Endothelial cell of umbilical vein (primary cell): ENCODE measurements at places on chromosomes 1 and 21. TPM values are rescaled to one million over a fixed set of nuclear protein-coding genes. Genes with fewer than 3 reads are reported as not detected.

DNA sequence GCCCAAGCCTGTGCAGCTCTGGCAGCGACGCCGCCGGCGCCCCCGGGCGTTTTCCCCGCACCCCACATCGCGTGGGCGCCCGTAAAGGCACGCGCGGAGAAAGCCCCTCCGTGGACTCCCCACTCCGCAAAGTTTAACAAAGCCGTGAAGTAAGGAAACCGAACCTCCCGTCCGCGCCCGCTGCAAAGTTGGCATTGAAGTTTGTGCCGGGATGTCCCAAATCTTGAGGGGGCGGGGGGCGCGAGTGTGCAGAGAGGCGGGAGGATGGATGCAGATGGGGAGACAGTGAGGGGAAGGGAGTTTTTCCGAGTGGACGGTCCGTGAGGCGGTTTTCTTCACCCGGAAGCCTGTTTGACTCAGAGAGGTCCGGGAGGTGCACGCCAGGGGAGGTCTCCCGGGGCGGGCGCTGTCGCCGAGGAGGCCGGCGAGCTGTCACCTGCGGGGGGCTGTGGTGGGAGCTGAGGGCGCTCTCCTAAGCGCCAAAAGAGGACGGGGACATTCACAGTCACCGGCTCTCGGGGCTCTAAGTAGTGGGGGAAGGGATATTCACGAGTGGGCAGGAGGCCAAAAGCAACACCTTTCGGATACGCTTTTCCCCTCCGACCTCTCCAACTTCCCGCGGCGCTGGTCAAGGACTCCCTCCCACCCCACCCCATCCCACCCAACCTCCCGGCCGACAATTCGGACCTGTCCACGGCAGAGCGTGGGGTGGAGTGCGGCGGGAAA, 1.3 kb downstream of the WLS start:
- no peak for DNase-seq

GRCh38 chr1:189431447-189431846, 1046.2 kb downstream of the BRINP3 start:
- no peak for DNase-seq

GRCh38 chr1:60978421-60979357, 103.7 kb upstream of the NFIA start:
- DNase-seq: peak; percentile 69

GRCh38 chr1:15008783-15009729, 144.5 kb upstream of the TMEM51 start:
- DNase-seq: peak; percentile 90

DNA sequence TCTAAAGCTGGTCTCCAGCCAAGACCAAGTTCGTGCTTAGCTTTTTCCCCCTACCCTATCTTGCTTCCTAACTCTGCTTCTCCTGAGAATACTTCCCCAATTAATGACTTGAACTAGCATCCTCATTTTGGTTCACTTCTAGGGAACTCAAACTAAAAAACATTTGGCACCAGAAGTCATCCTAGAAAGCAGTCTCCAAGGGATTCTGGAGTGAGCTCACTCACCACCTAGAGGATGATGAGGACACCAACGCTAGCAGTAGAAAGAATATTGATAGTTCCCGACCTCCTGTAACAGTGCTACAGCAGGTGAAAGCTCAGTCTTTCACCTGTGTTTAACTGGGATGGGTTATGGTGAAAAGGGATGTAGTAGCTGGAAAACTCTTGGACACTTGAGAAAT, 4.7 kb upstream of the PSMB2 start:
- DNase-seq: no peak

- DNase-seq: peak; percentile 1
These were observed 973.5 kb upstream of the B3GALT2 start for GRCh38 chr1:194159941-194160340.

DNA sequence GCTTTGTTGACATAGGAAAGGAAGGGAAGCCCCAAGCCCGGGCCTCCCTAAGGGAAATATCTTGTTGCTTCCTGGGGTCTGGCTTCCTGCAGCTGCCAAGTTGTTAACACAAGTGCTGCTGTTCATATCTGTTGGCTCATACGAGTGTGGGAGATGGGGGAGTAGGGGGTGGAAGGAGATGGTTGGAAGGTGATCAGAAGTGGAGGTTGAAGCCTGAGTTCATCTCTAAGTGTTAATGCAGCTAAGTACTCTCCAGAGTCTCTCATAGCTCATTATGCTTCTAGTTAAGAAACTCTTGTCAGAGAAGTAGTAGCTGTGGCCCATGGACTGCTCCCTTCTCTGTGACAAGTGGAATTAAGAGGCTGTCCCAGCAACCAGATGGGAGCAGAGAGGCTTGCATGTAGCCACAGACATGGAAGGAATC, 319.2 kb upstream of the SPAG17 start:
- no peak for DNase-seq

DNA sequence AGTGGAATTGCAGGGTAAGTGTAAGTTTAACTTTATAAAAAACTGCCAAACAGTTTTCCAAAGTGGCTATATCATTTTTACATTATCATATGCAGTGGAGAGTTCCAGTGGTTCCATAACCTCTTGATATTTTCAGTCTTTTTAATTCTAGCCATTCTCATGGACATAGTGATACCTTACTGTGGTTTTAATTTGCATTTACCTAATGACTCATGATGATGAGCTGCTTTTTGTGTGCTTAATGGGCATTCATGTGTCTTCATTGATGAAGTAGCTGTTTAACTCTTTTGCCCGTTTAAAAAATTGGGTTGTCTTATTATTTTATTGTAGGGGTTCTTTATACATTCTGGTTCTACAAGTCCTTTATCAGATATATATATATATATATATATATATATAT, 29.4 kb downstream of the SNX27 start:
- DNase-seq: no peak

- no peak for DNase-seq
These were observed 53.2 kb downstream of the CHML start for GRCh38 chr1:241586905-241587512.

DNA sequence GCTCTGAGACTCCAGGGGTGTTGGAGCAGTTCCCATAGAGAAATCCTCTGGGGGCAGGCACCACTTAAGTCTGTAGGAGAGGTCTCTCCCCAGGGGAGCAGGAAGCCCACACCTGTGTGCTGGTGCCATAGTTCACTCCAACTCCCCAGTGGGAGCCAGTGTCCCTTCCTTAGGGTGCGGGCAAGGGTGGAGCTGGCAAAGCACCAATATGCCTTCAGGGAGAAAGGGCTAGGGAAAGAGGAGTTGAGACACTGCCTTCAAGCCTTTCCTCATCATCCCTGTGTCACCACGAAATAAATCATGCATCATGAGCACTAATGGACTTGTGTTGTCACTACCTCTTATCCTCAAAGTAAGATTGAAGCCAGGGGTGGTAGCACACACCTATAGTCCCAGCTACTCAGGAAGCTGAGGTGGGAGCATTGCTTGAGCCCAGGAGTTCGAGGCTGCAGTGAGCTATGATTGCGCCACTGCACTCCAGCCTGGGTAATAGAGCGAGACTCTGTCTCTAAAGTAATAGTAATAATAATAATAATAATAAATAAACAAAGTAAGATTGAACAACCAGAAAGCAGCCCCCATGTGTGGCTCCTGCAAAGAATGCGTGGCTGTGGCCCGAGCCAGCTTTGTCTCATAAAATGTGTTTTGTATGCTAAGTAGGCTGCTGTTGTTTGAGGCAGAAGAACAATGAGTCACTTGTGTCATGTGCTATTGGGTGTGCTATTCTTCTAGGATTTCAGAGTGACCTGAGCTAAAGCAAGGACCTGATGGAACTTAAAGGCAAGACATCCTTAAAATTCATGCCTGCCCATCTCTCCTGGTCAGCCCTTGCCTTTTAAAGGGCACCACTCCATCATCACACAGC, 6.7 kb upstream of the TIE1 start:
- DNase-seq: peak; percentile 82

DNA sequence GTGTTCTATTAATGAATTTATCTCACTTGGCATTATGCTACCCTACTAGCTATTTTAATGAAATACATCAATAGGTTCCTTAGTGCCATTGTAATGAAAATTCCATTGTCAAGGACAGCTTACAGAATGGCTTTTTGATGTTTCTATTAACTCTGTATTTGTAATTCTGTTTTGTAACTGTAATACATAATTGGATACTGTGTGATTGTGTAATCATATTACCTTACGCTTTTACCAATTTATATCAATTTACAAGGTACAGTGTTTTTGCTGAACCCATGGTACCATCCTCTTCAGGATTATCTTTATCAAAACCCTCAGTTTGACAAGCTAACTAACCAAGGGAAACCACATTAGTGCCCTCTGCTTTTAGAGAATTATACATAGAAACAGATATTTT, 277.9 kb downstream of the LRRC7 start:
- no peak for DNase-seq

- no peak for DNase-seq
These were observed 28.3 kb downstream of the TMPRSS2 start for GRCh38 chr21:41479686-41480085.

DNA sequence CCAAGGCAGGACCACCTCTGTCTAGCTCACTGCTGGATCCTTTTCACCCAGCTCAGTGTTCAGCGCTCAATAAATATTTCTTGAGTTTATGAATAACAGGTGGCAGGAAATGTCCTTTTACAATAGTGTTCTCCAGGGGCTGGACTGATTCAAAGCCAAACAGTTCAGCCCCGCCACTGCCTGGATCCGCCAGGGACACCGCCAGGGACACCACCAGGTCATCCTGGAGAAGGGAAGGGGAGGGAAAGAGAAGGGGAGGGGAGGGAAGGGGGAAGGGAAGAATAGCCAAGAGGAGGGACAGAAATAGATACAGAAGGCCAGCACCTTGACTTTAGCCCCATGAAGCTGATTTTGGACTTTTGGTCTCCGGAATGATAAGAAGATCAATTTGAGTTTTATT, 255.6 kb downstream of the GRIK3 start:
- no peak for DNase-seq

DNA sequence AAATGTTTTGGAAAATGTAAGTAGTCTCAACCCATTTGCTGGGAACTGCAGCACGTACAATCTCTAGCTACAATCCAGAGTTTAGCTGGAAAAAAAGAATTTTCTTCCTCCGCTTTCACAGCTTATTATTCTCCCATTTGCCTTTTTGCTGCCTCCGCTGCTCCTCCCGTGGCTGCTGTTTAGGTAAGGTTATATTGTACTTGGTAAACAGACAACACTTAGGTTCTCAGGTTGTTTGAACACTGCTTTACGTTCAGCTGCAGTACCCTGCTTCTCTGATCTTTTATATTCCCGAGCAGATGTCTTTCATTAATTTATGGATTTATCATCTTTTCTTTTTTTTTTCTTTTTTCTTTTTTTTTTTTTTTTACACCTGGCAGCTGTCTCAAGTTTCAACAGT, 14.3 kb downstream of the PROX1 start:
- peak; percentile 19 for DNase-seq

- DNase-seq: no peak
These were observed 335.7 kb upstream of the NCAM2 start for GRCh38 chr21:20662514-20662913.

- no peak for DNase-seq
These were observed 3.0 kb downstream of the ARHGAP30 start for GRCh38 chr1:161066694-161067093.

- peak; percentile 67 for DNase-seq
These were observed 46.8 kb upstream of the A3GALT2 start for GRCh38 chr1:33367485-33368405.

GRCh38 chr1:16921391-16922185, at the start of gene CROCC:
Gene CROCC, plus strand, starts transcription at chr1:16921931. Its CDS starts 88 bp downstream, at chr1:16922019.
- peak; percentile 56 for DNase-seq

GRCh38 chr1:216502528-216503162, 79.4 kb upstream of the USH2A start:
- DNase-seq: no peak

- DNase-seq: no peak
These were observed 41.1 kb downstream of the ERO1B start for GRCh38 chr1:236240675-236241074.

DNA sequence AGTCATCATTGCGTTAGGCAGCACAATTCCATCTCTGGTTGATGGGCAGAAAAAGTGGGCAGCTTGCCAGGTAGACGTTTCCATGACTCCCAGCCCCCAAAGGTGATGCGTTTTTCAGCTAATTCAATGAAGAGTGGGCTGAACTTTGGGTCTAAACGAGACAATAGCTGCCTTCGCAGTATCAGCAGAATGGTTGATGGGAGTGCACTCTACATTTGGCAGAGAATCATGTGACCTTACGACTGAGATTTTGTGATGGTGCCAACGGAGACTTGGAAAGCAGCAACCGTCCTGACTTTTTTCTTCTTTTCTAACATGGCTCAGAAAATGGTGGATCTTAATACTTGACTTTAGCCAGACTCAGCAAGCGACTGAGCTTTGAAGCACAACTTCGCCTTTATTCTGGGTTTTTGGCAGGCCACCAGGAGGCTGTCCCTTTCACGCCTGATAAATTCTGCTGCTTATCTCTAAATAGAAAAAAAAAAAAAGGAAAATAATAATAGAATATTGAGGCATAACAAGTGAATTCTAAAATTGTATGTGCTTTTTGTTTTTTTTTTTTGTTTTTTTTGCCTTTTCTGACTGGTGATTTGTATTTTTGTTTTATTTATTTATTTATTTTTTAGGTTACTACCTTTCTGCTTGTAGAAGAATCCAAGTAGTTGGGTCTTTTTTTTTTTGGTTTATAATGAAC, 804.8 kb downstream of the USP25 start:
- DNase-seq: peak; percentile 82

GRCh38 chr1:114353262-114353661, 157.7 kb downstream of the TRIM33 start:
- DNase-seq: peak; percentile 16

DNA sequence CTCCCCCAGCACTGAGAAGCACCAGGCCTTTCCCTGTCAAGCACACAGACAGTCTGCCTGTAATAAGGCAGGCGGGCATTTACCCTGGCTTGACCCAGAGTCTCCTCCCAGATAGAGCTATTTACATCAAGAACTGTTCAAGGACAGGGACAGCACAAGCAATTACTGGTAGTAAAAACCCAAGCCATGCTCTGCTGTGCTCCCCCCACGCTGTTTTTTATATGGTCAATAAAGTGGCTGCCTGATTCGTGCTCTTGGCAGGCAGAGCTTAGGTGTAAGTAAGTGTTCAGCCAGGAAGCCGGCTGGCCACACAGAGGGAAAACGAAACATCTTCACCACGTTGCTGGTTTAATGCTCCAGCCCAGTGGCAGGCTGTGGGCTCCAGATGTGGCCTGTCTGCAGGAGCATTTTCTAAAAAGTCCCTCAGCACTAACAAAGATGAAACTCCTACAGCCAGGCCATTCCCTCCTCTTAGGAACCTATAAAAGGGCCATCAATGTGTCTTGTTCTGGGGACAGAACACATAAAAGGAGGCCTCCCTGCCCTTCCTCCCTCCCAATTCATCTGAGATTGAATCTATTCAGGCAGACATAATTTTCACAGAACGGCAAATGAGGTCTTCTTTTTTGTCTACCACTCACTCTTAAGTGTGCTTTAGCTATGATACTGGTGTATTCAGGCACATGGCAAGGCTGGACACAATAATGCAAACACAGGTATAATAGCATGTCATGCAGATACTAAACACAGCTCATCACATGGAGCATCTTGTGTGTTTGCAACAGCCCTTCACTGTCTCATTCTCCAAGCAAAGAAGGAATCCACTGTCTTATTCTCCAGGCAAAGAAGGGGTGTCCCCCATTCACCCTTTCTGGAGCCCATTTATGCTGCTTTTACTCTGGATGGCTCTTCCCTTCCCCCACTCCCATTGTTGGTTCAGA, 378.9 kb downstream of the HHAT start:
- no peak for DNase-seq

CD101 gene
- total RNA-seq: 0.30 and 0.97 TPM in 2 replicates

PLOD1 gene
- total RNA-seq: 245 and 260 TPM in 2 replicates

CD1C gene
- not detected in 2 replicates for total RNA-seq

FCRL2 gene
- total RNA-seq: not detected in 2 replicates

MECR gene
- 30.1 and 33.5 TPM in 2 replicates for total RNA-seq

OR2L8 gene
- not detected in 2 replicates for total RNA-seq

CTSS gene
- total RNA-seq: 5.7 and 11.1 TPM in 2 replicates
